ENCODE measurements at places on chromosomes 7 and 10. TPM values are rescaled to one million over a fixed set of nuclear protein-coding genes. Genes with fewer than 3 reads are reported as not detected.

Gene CXCL12
- total RNA-seq: 0.88 TPM

Gene PNLIP
- total RNA-seq: not detected

Gene ENO4
- not detected for total RNA-seq

Gene PNLIPRP1
- total RNA-seq: not detected

Gene CFAP70
- 0.36 TPM for total RNA-seq
